Mesothelial cell of epicardium (in vitro differentiated cells): ENCODE measurements at places on chromosomes 13 and 19. TPM values are rescaled to one million over a fixed set of nuclear protein-coding genes. Genes with fewer than 3 reads are reported as not detected.

DNA sequence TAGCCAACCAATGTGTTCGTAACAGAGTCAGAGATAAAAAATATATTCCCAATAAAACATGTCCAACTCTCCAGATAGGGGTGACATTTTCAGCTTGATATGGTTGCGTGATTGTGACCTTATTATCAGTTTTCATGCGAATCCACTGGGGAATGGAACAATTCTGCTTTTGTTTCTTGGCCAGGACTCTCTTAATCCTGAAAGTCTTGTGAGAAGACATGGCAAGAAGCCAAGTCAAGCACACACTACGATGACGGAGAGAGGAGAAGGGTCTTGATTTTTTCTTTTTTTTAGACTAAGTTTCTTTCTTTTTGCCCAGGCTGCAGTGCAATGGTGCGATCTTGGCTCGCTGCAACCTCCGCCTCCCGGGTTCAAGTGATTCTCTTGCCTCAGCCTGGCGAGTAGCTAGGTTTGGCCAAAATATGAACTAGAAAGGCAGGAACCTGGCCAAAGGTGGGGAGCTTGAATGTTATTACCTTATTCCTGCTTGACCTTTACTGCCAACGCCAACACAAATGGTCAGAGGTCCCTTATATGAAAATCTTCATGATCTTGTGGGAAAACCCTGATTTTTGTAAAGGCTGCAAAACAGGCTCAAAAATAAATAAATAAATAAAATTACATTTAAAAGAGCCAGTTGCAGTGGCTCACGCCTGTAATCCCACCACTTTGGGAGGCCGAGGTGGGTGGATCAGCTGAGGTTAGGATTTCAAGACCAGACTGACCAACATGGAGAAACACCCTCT is 14.5 kb downstream of the ZNF816 start:
- no peak for DNase-seq

GRCh38 chr13:79295906-79296706 is 109.9 kb downstream of the RBM26 start:
- DNase-seq = no peak

The SMIM44 gene
- total RNA-seq = not detected in 3 replicates

The OR7A17 gene
- total RNA-seq = not detected in 3 replicates

GRCh38 chr19:48543121-48543710 is 8.8 kb upstream of the SULT2B1 start:
- DNase-seq = peak; percentile 62
